Activated CD4-positive, alpha-beta T cell treated with anti-CD3 and anti-CD28 coated beads, Interleukin-2, amount 50 U/mL, for 4 hours (primary cell): ENCODE measurements at places on chromosomes 12 and 14.

GRCh38 chr12:46523863-46524770, 151.5 kb upstream of the SLC38A2 start:
- peak; percentile 30 for DNase-seq

GRCh38 chr12:104480826-104481440, 24.2 kb downstream of the CHST11 start:
- DNase-seq = no peak

DNA sequence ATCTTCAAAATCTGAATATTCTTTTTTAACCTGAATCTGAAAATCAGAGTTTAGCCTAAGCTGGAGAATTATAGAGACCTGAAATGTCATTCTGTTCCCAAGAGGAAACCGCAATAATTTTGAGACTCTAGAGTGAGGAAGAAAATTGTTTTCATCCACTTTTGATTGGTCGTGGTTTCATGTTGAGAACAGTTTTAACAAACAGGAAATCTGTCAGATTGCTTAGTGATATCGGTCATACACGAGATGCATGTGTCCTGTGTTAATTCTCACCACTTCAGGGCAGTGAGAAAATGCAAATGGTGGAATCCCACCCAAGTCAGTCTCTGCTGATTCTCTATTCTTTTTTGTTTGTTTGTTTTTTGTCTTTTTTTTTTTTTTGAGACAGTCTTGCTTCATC, 1498.5 kb upstream of the TMEM132C start:
- DNase-seq = no peak

DNA sequence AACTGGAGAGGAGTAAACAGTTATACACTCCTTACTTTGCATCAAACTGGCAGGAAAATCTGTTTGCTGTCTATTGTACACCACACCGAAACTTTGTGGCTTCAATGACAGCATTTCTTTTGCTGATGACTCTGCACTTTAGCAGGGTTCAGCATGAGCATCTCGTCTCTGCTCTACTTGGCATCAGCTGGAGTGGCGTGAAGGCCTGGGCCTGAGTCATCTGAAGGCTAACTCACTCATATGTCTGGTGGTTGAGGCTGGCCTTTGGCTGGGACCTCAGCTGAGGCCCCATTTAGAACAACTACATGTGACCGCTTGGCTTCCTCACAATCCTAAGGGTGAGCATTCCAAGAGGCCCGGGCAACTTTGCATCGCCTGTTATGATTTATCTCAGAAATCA, 28.7 kb upstream of the REP15 start:
- DNase-seq = no peak

DNA sequence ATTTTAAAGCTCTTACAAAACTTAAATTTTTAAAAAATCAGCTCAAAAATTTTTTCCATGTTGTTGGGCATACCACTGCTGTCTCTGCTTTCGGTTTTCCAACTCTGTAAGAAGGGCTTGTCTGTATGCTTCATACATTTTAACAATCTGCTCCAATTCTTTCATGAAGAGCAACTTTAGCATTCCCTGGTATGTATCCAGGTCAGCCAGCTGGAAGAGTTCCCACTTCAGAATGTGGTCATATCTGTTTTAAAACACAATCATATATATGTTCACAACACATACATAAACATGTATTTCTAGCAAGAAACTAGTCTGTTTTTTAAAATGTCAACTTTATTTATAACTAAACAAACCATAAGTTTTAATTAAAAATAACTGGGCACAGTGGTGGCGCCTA, 33.0 kb downstream of the SAV1 start:
- no peak for DNase-seq

GRCh38 chr12:80187660-80188090, 88.3 kb downstream of the OTOGL start:
- no peak for DNase-seq

GRCh38 chr14:30272848-30273832, 285.8 kb upstream of the G2E3 start:
- no peak for DNase-seq

- no peak for DNase-seq
Observed at GRCh38 chr14:77822741-77823140, 22.8 kb downstream of the ADCK1 start.

- no peak for DNase-seq
Observed at GRCh38 chr12:116806845-116807440, 68.8 kb downstream of the RNFT2 start.

DNA sequence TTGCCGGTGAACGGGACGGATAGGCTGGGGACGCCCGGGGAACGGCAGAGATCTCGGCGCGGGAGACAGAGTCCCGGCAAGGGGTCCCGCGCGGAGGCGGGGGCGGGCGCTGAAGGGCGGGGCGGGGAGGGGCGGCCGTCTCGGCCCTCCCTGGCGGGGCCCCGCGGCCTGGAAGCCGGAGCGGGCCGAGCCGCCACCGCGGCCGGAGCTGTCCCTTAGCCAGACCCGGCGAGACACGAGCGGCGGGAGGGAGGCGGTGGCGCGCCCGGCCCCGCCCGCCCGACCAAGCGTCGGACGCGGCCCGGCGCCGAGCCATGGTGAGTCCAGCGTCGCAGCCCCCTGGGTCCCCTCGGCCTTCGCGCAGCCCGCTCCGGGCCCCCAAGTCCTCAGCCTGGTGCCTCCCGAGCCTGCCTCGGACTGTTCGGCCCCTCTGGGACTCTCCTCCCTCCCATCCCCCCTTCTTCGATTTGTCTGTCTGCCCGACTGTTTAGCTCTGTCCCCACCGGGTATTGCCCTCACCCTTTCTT, at the start of gene ARHGEF40:
Gene ARHGEF40, plus strand, starts transcription at position 222 of the 527 bp plus-strand sequence. Its CDS starts 93 bp downstream, at position 315.
- DNase-seq = no peak

DNA sequence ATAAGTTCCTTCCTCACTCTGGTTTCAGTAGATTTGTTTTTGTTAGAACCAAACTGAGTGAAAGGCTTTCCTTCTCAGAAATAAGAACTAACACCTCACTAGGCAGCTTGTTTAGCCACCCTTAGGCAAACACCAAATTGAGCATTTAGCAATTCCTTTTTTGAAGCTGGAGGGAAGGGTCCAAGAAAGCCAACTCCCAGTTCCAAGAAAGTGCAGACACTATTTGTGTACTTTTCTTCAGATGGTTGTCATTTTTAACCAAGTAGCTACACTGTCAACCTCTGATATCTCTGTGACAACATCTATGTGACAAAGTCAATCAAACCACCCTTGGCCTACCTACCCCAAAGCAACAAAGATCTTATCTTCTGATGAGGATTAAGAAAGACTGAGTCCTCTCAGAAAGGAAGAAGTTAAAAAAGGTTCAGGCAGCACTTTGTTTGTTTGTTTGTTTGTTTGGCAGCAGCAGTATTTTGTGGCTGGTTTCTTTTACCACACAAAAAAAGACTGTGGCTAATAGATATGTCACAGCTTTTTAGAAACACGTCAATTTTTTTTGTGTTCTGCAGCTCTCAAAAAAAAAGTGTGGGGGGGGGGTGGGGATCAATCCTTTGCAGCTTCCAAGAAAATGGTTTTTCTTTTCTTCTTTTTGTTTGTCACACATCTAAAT, 203.8 kb downstream of the CRADD start:
- DNase-seq = no peak
